ENCODE measurements at places on chromosomes 12 and 14.
A peak's percentile ranks its signal among the peaks of the same experiment; 100 is the strongest.

GRCh38 chr12:31297572-31298514 lies 28.1 kb downstream of the SINHCAF start:
- no peak for DNase-seq

GRCh38 chr12:26317942-26318575 lies 122.7 kb downstream of the SSPN start:
- peak; percentile 89 for DNase-seq

DNA sequence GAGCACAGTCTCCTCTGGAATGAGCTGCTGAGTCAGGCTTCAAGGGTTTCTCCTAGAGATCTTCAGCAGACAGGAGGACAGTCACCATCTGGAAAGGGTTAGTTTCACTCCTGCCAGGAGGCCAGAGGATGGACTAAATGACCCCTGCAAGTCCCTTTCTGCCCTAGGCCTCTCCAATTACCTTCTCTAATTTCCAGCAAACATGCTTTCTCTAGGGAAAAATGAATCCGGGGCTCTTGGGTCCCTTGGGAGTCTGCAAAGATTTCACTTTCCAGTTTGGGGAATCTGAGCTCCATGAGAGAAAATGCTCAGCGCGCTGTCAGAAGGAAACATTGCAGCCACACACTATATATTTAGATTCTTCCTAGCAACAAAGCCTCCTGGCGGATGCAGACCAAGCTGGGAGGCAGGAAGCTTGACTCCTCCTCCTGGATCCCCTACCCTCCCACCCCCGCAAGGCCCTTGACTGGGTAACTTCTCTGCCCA lies 184.4 kb upstream of the CCND2 start:
- DNase-seq: no peak

DNA sequence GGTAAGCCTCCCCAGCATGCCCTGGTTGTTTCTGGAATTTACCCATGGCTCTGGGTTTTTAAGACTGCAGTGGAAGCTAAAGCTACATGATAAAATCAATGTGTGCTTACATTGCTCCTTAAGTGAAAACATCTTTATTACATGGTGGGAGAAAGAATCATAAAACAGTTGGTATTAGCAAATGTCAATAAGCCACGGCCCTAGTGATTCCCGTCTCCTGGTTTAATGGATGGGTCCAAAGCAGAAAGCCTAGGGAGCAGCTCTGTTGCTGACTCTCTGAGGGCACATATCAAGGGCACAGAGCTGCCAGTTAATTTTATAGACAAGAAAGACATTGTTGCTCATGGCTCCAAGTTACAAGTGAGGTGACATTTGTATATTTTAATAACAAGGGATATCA lies 127.9 kb downstream of the MYRFL start:
- no peak for DNase-seq

GRCh38 chr12:6061660-6062059 lies 62.8 kb downstream of the VWF start:
- DNase-seq: no peak

GRCh38 chr12:66118240-66118891 lies 12.2 kb downstream of the LLPH start:
- DNase-seq: peak; percentile 76

- DNase-seq: no peak
Observed at GRCh38 chr14:69017706-69018105, 38.6 kb upstream of the ACTN1 start.

DNA sequence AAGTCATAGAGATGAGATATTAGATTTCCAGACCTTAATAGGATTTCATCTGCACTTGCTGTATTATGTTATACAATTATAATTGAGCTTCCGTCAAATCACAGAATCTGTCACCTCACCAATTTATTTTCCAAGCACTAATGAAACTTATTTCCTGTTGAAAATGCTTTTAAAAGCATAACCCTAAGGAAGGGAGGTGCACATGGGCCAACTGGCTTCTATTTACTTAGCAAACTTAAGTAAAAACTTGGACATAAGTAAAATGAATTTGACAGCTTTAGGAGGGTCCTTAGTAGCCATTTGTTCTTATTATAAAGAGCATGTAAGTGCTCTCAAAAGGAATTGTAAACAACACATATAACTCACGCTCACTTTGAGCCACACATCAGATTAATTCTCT lies 462.2 kb upstream of the TMPO start:
- no peak for DNase-seq

DNA sequence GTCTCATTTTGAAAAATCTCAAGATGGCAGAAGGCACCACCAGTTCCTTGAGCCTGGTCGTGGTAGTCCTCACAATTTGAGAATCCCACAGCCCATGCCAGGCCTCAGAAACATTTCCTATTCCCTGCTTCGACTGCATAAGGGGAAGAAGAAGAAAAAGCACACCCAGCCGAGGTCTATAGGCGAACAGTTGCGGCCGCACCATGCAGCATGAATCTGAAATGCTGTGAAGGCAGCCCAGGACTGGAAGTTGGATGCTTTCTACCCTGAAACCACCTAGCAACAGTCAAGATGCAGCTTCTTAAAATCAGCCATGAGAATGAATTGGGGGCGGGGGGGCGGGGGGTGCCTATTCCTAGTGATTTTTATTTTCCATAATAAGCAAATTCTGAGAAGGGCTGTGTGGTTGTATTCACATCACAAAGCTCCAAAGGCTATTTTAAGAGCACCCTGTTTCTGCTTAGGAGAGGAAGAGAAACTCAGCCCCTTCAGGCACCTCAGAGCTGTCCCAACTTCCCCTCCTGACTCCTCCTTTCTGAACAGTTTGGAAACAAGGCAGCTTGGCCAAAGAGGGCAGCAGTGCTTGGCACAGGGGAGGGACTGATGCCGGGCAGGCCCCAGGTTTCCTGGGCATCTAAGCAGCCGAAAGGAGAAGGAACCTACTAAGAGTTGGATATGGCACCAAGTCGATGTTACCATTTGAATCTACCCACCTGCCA lies 172.5 kb upstream of the FOXN3 start:
- no peak for DNase-seq

- DNase-seq: peak; percentile 24
Observed at GRCh38 chr14:70013271-70013873, 134.2 kb downstream of the SMOC1 start.

GRCh38 chr12:6461401-6462233 lies 8.9 kb downstream of the VAMP1 start:
- DNase-seq: no peak

GRCh38 chr12:46578190-46578982 lies 205.8 kb upstream of the SLC38A2 start:
- no peak for DNase-seq

DNA sequence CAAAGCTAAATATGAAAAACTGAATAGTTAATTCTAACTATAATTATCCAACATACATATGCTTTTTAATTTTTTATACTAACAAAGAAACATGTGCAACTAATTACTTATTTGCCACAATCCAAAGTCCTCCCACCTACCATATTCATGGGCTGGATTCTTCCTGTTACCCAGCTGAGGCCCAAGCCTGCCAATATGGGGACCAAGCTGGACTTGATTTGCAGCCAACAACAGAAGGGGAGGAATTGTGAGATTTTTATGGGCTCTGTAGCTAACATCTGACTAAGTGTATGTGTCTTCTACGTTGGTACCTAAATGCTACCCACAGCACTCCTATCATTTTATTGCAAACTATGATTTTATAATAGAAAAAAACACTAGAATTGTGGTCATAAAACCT lies 13.1 kb upstream of the ANKS1B start:
- no peak for DNase-seq

DNA sequence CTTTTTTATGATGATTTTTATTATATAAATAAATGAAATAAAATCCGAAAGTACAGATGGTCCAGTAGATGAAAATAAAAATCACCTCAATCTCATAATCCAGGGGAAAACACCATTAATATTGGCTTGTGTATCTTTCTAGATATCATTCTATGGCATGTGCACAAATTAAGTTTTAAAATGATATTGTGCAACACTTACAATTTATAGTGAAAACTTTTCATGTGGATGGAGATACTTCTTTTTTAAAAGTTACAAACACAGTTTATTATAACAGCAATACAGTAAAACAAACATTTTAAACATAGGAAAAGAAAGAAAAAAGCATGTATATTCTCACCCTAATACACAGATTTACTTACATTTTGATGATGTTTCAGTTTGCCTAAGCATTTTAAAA lies 98.9 kb upstream of the RMST start:
- no peak for DNase-seq

- peak; percentile 45 for DNase-seq
Observed at GRCh38 chr14:68976160-68977067, 2.7 kb downstream of the ACTN1 start.

GRCh38 chr12:12804432-12804886 lies 8.7 kb upstream of the DDX47 start:
- DNase-seq: peak; percentile 93

- no peak for DNase-seq
Observed at GRCh38 chr14:41362139-41362538, 244.5 kb upstream of the LRFN5 start.

DNA sequence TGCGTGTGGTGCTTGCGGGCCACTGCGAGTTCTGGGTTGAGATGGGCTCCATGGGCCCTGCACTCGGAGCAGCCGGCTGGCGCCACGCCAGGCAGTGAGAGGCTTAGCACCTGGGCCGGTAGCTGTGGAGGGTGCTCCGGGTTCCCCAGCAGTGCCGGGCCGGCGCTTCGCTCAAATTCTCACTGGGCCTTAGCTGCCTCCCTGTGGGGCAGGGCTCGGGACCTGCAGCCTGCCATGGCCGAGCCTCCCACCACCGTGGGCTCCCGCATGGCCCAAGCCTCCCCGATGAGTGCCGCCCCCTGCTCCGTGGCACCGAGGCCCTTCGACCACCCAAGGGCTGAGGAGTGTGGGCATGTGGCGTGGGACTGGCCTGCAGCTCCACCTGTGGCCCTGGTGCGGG lies 375.7 kb downstream of the NELL2 start:
- no peak for DNase-seq

GRCh38 chr12:131759176-131759575 lies 48.3 kb downstream of the SFSWAP start:
- no peak for DNase-seq

DNA sequence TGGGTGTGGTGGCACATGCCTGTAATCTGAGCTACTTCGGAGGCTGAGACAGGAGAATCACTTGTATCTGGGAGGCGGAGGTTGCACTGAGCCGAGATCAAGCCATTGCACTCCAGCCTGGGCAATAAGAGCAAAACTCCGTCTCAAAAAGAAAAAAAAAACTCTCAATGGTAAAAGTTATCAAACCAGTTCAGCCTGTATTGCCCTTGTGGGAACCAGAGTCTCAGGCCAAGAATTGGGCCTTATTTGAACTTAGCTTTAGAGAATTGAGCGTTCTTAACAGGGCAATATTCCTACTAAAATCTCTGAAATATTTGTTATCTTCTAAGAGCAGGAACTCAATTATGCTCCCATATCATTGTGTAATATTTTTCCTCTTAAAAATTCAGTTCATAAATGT lies 7.7 kb upstream of the MDM2 start:
- DNase-seq: no peak

GRCh38 chr12:49094160-49094974 lies at the start of gene DHH:
DHH (minus strand) TSS chr12:49094801; CDS start chr12:49094512, 289 bp downstream.
- no peak for DNase-seq

DNA sequence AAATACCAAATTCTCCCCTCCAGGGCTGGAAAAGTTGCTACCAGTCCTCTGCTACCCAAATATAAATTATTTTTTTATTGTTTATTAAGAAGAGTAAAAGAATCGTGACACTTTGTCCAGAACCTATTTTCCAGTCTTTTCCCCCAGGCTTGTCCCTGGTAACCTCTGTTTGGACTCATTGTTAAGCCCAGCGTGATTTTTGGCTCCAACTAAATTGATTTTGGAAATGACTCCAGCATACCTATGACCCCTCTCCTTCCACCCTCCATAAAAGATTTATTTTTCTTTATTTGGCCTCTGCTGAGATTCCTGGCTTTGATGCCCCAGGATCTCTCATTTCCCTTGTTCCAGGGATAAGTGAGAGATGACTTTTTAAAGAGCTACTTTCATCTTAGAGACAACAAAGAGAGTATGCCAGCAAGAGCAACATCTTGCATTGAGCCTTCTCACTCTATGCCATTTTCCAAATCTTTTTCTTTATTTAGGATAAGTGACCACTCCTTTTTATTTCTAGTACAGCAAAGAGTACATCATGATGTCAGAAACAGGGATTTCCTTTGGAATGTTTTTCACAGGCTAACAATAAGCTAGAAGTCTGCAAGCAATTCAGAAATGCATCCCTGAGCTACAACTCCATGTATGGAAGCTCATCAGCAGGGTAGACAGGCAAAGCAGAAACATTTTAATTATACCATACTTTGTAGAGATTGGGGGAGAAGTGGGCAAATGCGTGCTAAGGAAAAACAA lies 75.8 kb downstream of the DAD1 start:
- no peak for DNase-seq

DNA sequence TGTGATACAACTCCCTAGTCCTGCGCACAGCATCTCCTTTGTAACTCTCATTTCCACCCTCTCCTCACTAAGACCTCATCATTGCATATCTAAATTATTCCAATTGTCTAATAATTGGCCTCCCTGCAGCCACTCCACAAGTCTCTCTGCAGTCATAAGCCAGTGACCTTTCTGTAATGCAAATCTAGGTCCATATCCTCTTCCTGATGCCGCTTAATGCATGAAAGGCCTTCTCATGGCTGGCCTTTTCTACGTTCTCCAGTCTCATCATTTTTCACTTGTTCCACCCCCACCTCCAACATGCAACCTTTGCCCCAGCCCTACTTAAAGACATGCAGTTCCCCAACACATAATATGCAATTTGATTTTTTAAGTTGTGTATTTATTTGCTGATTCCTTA lies 96.0 kb downstream of the RPAP3 start:
- no peak for DNase-seq

GRCh38 chr12:129911428-129912049 lies 7.7 kb upstream of the TMEM132D start:
- no peak for DNase-seq

GRCh38 chr12:100302081-100302480 lies 35.1 kb downstream of the SCYL2 start:
- DNase-seq: no peak

GRCh38 chr14:57066887-57067513 lies 201.7 kb downstream of the EXOC5 start:
- no peak for DNase-seq

DNA sequence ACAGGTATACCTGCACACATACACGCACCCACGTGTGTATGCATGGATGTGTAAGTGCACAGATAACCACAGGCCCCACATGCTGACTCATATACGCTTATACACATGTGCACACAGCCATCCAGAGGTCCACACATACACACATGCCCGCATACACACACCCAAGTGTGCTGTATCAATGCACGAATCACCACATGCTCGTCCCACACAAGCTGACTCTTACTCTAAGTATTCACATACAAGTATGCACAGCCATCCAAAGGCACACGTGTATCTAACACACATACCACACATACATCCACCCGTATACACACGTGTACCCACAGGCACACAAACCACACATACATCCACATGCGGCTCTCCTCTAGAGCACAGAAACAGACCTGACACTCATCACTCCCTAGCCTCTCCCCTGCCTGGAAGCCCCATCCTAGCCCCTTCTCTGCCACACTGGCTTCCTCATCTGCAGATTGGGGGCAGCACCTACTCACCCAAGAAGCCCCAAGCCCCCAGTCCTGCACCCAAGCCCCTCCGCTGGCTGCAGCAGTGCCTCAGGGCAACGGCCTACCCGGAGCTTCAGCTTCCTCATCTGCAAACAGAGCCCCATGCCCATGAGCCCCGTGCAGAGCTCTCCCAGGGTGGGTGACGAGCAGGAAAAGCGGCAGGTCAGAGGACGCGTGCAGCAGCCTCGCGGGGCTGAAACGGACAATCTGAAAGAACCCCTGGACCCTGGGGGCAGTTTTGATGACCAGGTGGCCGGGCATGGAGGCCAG lies 105.4 kb downstream of the NCOR2 start:
- no peak for DNase-seq

GRCh38 chr14:90714811-90715210 lies 101.4 kb downstream of the TTC7B start:
- DNase-seq: peak; percentile 40
